Natural killer cell (primary cell): ENCODE measurements at places on chromosomes 1 and 21. TPM values are rescaled to one million over a fixed set of nuclear protein-coding genes. Genes with fewer than 3 reads are reported as not detected.

ANGPTL3 gene
- not detected for total RNA-seq

TDRD5 gene
- not detected for total RNA-seq

RHD gene
- not detected for total RNA-seq

RUNX3 gene
- total RNA-seq, result 537 TPM

SV2A gene
- total RNA-seq, result 3.9 TPM

CFHR3 gene
- not detected for total RNA-seq

GCSAML gene
- total RNA-seq, result 1.4 TPM

KIAA1614 gene
- 0.40 TPM for total RNA-seq

MAP10 gene
- total RNA-seq, result 1.2 TPM

CYP2J2 gene
- 0.20 TPM for total RNA-seq

DNASE2B gene
- not detected for total RNA-seq

GRCh38 chr1:207014728-207015127 lies 17.8 kb downstream of the C1orf116 start:
- no peak for DNase-seq

GRCh38 chr1:145785547-145785946 lies 38.3 kb downstream of the RNF115 start:
- DNase-seq, result no peak

GRCh38 chr1:224559981-224560728 lies 56.0 kb upstream of the CNIH3 start:
- DNase-seq, result no peak

DNA sequence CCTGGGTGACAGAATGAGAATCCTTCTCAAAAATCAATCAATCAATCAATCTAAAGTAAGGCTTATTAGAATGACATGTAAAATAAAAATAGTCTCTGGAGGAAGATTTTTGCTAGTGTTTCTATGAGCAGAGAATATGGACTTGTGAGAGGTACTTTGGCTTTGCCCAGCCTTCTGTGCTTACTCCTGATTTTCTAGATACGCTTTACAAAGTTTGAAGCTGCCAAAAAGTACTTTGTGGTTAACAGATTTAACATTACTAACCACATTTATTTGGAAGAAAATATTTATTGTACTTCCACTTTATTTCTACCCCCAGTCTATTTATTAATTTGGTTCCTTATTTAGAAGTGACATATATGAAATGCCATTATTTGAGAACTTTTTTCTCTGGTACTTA lies 41.0 kb downstream of the CEP350 start:
- no peak for DNase-seq

GRCh38 chr1:153849487-153850185 lies 73.1 kb downstream of the GATAD2B start:
- peak; percentile 24 for DNase-seq

DNA sequence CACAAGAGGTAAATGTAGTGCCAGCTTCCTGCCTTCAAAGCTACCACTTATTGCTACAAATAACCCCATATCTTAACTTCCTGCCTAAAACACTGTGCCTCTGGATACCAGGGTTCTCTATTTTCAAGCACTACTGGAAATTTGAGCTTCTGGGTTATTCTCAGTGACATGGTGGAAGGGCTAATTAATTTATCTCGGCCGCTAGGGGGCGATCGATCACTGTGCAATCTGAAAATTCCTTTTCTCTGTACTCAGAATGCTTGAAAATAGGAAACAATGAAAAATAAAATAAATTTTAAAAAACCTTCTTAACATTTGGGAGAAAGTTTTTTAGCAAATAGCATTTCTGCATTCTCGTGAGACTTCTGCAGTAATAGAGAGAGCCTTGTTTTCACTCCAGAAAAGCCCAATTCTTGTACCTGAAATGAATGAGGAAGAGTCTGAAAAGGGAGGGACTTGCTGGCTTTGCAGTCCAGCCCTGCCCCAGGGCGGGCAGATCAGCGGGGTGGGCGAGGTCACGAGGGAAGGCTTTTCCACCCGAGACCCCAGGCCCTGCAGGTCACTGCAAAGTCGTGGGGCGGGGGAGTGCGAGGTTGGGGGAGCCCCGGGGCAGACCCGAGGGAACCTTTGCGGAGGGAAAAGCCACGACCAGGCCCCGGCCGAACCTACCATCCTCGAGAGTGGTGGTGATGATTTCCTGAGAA lies 276.7 kb downstream of the PCP4 start:
- DNase-seq, result peak; percentile 39

GRCh38 chr1:235745503-235746136 lies 96.0 kb upstream of the GNG4 start:
- no peak for DNase-seq

DNA sequence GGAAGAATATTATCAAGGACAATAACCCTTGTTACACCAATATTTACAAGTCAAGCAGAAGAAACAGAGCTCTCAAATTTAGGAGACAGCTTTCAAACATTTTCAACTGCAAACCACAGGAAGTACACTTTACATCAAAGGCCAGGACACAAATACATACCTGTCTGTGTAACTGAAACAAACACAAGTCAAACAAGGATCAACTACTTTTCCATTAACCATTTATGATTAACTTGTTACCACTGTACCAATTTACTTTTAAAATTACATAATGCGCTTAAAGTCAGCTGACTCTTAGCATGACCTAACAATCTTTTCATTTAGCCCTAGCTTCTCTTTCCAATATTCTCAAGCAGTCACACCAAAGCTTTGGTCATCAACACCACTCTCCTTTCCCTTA lies 43.5 kb downstream of the TRIM33 start:
- peak; percentile 25 for DNase-seq

GRCh38 chr1:19640363-19641316 lies 3.5 kb upstream of the NBL1 start:
- DNase-seq, result no peak

- DNase-seq, result no peak
Observed at GRCh38 chr1:232669981-232670747, 40.2 kb upstream of the SIPA1L2 start.

DNA sequence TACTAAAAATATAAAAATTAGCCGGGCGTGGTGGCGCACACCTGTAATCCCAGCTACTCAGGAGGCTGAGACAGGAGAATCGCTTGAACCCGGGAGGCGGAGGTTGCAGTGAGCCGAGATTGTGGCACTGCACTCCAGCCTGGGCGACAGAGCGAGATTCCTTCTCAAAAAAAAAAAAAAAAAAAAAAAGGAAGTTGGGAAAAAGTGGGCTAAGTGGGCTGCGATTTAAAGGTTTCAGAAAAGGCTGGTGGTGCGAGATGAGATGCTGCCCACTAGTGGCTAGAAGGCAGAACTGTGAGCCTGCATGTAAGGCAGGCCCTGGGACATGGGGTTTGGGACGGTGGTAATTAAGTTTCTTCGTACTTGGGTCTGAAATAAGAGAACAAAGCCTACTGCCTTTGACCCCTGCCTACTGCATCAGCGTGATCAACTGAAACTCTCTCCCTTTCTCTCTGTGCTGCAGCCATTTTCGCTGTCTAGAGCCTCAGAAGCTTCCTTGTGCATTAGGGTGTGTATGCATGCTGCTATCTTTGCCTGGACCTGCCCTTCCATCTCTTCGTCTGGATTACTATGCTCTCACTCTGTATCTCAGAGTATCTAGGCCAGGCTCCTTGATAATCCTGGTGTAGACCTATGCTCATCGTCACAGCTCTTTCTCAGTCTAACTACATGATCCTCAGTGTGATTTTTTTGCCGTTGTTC lies 12.4 kb downstream of the FMOD start:
- peak; percentile 86 for DNase-seq

DNA sequence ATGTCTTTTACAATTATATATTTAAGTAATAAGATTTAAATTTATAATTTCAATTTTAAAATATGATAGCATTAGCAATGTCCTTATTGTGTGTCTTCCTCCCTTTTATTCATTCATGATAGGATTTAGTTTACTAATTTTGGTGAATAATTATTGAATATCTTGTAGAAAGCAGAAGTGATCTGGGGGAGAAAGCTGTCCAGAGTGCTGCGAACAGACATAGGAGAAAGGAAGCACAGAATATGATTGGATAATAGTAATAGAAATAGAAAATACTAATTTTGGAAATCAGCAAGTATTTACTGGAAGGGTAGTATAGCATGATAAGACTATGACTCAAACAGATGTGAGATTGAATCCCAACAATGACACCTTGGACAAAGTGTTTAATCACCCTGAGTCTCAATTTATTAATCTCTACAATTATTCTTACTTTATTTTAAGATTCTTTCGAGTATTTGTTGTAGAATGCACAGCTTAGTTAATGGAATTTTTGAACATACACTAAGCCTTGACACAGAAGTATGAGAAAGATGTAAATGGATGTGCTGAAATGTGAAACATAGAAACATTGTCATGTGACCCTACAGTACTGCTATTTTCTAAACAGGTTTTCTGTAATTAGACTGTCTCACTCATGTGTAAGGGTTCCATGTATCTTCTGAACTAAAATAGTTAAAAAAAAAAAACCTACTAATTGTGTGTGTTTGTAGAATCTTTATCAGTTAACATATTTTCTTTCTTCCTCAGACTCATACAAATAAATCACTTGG lies 7.9 kb downstream of the SH3GLB1 start:
- DNase-seq, result no peak

GRCh38 chr1:19860418-19860817 lies 21.8 kb upstream of the OTUD3 start:
- DNase-seq, result no peak

GRCh38 chr21:42289926-42290325 lies 25.3 kb downstream of the TFF3 start:
- DNase-seq, result no peak

DNA sequence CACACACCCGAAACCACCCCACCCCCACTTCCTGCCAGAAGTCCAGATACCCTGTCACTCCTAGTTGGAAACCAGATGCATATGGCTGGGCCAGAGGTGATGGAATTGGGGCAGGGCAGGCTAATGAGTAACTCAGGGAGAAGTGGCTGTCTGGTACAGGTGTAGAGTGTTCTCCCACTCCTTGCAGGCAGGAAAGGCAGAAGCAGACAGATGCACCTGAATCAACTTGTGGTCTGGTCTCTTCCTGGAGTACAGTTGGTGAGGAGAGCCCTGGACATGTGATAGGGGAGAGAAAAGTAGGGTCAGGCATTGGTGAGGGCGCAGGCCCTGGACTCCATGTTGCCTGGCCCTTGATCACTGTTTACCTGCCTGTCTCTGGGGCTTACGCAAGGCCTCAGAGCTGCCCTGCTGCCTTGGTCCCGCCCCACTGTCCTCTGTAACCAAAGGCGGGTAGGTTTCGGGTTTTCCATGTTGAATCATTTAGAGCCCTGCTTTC lies 2.5 kb downstream of the CGN start:
- no peak for DNase-seq

DNA sequence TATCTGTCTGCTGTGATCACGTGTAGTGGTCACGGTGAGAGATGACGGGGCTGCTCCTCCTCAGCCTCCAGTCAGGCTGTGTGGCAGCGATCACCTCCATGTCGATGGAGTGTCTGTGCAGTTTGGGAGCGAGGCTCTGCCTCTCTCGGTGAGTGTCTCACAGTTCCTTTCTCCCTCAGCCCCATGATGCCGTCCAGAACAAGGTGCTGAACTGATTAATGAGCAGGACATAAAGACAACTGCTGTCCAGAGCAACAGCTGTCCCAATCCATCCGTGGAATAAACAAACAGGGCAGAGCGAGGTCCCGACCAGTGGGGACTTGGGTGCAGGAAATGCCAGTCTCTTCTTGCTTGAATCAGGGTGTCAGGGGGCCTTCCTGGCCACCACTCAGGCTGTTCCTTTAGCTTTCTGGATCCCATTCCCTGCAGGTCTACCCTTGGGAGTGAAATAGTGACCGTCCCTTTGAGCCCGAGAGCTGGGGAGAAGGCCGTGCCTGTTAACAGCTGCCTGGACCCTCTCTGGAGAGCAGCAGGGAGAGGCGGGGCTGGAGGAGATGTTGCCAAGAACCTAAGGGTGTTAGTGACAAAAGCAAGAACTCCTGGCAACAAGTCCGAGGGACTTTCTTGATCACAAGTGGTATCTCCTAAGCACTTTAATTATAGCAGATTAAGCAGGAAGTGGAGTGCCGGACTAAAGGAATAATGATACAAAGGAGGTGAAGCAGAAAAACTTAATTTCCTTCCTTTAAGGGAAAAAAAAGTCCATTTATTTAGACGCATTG lies 443.9 kb downstream of the KIF26B start:
- no peak for DNase-seq

DNA sequence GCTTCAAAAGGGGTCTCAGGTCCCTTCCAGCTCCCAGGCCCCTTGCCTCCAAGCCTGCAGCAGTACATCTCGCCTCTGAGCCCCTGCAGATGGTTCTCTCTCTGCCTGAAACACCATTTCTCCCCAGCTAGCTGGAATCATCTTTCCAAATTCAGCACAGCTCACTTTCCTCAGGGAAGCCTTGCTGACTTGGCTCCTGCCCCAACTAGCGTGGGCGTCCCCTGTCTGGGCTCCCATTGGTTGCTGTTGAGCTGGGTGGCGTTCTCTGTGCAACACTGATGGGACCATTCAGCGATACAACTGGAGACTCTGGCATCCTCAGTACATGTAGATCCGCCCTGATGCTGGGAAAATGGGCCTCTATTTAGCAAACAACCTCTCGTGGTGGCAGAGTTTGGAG lies 141.3 kb upstream of the IGSF21 start:
- DNase-seq, result no peak

GRCh38 chr1:87154384-87154783 lies 174.3 kb upstream of the LMO4 start:
- no peak for DNase-seq

GRCh38 chr1:58789996-58790660 lies 6.3 kb upstream of the JUN start:
- no peak for DNase-seq

- no peak for DNase-seq
Observed at GRCh38 chr1:167821969-167822685, 91.8 kb downstream of the ADCY10 start.

DNA sequence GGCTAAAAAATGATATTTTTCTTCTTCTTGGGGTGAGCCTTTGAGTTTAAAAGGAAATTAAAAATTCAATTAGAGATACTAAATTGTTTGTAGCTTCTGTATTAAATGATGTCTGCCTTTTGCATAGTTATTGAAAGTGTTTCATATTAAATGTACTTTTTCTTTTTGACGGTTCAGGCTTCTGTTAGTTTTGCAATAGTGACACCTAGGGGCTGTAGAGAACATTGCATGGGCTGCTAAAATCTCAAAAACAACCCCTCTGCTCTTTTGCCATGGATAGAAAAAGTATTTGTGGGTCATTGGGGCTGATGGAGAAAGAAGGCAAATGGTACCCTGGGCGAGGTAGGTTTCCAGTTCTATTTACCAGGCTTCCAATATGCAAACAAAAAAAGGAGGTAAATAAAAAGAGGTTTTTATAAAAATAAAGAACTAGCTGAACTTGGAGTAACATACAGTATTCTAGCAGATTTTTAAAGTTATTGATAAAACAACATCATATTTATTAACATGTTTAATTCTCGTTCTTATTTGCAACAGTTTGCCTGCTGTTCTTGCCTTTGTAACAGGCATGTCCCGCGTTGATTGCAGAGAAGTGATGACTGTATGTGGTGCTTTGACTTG lies 115.4 kb upstream of the HOOK1 start:
- no peak for DNase-seq

- DNase-seq, result no peak
Observed at GRCh38 chr1:206735553-206736031, 35.0 kb upstream of the IL19 start.

DNA sequence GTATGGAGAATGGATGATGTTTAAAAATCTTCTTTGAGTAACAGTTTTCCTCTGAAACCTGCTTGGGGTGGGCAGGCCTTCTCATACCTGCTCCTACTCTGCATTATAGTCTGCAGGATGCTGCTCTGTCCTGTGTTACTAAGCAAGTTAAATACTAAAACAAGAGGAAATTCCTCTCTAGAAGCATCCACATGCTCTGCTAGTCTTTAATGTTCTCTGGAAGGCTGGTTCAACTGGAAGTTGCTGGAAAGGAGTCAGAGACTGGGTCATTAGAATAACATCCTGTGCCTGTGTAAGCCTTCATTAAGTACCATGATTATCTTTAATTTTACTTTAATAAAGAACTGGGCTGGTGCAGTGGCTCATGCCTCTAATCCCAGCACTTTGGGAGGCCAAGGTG lies 5.8 kb downstream of the SELP start:
- no peak for DNase-seq
